ENCODE measurements at places on chromosomes 1 and 21.

DNA sequence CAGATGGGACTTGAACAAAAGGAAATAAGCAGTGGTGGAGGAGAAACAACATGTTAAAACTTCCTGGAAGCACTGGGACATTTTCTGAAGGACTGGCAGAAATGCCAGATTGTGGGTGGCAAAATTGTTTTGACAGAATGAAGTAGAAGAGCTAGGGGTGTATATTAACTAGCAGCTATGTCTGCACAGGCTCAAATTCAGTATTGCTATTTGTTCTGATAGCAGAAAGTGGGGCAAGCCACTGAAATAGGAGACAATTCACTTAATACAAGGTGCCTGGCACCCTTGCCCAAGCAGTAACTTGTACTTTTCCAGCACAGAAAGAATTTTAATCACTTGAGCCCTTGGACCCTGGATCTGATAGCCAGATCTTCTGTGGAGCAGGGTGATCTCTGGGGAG, 11.8 kb upstream of the PIGM start:
- no peak for DNase-seq

- no peak for DNase-seq
Observed at GRCh38 chr1:230049731-230050130, 17.3 kb upstream of the GALNT2 start.

DNA sequence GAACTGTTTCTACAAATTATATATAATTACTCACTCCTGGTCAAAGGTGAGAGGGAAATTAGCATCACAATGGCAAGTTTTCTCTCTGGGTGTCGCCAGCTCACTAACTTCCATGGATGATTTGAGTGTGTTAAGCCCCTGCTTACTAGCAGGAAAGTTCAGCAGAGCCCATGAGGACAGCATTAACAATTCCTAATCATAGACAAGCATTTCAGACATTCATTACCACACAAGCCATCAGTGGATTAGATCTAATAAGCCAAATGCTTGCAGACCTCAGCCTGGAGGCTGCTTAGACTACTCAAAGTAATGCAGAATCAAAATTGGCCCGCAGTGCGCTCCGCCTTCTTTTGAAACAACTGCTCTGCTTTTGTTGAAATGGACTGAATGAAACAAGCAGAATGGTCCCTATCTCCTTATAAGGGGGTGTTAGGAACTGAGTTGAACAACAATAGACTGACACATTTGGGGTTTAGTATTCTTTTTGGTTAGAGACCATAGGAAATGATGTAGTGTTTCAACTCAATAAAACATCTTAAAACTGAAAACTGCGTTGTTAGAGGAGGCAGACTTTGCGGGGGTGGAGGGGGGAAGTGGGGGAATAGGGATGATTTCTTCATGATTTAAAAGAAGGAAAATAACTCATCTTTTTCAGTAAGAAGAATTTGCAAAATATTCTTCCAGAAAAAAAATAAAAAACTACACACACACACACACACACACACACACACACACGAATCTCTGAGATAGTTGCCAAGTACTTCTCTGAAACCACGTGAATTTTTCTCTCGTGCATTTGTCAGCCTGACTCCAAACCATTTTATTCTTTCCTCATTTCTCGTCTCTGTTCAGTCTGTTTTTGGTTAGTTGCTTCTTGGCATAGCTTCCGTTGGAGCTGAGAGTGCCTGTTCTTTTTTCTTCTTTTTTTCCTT, 54.6 kb downstream of the GORAB start:
- DNase-seq, result no peak

DNA sequence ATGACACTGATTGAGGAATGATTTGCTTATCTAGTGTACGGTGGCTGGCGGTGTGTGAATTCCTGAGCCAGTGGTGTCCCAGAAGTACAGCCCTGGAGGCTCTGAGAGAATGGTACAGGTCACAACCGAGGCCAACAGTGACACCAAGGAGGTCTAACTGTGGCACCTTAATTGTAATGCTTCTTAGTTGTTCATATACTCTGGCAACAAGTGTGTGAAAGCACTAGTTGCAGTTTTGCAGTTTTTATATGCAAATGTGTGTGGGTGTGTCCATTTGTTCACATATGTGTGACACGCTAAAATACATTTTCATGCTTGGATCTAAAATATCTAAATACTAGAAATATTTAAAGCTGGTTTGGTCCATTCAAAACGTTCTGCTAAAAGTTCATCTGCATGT, 185.3 kb upstream of the FMN2 start:
- no peak for DNase-seq

GRCh38 chr1:91872000-91872399, 14.0 kb downstream of the TGFBR3 start:
- no peak for DNase-seq

DNA sequence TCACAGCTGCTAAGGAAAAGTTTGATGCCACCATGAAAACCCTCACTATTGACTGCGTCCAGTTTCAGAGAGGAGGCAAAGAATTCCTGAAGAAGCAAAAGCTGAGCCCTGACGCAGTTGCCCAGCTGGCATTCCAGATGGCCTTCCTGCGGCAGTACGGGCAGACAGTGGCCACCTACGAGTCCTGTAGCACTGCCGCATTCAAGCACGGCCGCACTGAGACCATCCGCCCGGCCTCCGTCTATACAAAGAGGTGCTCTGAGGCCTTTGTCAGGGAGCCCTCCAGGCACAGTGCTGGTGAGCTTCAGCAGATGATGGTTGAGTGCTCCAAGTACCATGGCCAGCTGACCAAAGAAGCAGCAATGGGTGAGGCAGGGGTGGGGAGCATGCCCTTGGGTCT, 9.5 kb downstream of the CZIB start:
- no peak for DNase-seq

GRCh38 chr1:67137307-67137753, 2.6 kb upstream of the C1orf141 start:
- no peak for DNase-seq

GRCh38 chr1:196685506-196685905, 33.7 kb downstream of the CFH start:
- no peak for DNase-seq

GRCh38 chr1:33074193-33074945, 6.6 kb upstream of the AZIN2 start:
- DNase-seq, result no peak

- no peak for DNase-seq
Observed at GRCh38 chr1:230992100-230992774, 13.3 kb downstream of the ARV1 start.

GRCh38 chr21:18142655-18143054, 102.0 kb upstream of the CHODL start:
- no peak for DNase-seq

DNA sequence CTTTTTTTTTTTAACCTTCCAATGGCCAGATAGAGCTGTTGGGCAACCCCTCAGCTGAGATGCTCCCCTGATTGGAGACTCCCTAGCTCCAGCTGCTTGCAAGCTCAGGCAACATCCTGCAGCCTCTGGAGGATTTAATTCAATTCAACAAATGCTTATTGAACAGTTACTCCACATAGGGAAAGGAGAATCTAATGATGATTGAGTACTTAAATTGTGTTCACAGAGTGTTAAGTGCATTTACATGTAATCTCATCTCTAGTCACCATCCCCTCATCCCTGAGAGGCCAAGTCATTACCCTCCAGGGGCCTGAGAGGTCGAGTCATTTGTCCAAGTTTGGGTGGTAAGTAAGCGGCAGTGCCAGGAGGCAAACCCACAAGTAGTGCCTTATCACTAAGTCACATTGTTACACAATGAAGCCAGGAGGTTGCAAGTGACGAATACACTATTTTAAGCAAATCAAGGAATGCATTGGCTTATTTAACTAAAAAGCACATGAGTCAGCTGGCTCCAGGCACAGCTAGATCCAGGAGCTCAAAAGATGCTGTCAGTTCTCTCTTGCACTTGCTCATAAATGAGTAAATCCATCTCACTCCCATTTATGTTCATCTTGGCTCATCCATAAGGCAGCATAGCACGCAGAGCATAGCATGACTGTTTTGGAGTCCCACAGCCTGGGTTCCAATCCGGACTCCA, 64.3 kb downstream of the OPTC start:
- DNase-seq, result no peak

GRCh38 chr1:57986432-57986831, 560.1 kb downstream of the OMA1 start:
- no peak for DNase-seq

DNA sequence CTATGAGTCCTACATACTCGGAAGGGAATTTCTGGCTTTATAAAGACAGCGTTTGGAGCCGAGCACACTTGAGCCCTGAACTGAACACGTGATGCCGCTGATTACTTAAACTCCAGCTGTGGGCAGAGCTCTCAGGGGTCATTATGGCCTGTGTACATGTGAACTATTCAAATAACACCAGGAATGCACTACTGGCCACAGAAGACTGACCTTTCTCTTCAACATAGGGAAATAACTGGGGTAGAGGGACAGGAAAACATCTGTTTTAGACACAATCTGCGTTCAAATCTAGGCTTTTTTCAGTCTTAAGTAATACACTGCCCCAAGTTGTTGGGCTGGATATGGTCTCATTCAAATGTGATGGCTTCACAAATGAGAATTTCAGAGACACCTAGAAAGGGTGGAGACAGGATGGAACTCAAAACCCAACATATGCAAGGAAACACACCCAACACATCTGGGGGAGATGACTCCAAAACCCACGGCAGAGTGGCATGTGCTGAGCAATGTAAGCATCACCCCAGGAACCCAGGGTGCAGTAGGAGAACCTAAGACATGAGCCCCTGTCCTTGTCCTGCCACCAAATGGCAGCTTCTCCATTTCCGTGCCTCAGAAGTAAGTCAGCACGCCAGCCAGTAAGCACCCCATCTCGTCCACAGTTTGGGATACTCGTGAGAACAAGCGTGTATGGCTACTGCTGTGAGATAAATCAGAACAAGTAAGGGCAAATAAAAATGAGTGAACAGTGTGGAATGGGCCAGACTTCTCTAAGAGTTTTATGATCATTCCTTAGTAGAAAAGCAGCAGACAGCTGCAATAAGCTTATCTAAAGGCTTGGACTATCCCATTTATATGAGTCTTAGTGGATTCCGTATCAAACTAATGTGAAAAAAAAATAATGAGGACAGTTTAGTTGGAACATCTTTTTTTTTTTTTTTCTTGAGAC, 24.9 kb downstream of the NID1 start:
- DNase-seq, result no peak

GRCh38 chr1:204102739-204103430, 30.0 kb downstream of the SOX13 start:
- no peak for DNase-seq

DNA sequence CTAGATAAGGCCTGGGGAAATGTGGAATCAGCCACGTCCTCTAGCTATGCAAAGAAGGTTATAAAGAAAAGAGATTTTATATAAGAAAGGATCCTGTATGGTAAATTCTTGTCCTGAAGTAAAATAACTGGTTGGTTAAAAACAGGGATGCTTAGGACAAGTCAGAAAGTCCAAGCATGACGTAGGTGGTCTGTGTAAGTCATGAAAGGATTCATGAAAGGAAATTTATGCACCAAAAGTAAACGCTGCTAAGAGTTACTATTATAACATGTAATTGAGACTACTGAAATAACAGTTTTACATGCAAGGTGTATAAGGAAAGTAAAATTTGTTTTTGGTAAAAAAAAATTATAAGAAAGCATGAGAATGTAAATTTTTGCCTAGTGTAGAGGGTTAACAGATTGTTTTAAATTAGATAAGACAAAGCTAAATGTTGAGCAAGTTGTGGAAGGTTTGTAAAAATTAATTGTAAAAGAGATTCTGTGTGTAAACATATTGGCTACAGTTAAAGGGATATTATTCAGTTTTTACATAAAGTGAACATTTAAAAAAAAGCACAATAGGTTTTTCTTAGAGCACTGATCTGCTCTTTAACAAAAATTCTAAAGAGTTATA, 43.9 kb downstream of the PIGK start:
- no peak for DNase-seq

DNA sequence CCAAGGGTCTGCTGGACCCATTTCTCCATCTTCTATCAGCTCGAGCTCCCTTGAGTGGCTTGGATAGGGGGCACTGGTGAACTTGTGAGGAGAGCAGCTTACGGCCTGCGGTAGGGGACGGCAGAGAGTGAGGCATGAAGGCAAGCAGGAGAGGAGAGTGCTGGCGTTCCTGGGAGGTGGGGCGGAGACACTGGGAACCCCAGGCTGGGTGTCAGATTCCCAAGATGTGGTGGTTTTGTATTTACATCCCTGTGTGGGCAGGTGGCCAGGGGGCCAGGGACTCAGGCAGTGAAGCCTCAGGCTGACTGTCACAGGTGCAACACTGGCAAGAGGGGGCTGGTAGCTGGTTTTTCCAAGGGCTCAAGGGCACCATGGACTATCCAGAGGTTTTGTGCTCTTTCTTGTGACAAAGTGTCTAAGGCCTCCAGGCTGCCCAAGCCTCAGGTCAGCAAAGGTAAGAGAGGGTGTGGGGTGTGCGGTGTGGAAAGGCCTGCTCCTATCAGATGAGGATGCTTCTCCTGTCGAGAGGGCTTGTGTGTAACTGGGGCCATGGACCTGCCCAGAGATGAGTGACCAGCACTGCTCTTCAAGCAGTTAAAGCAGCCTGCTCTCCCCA, 45.1 kb upstream of the ROR1 start:
- no peak for DNase-seq
